Stimulated activated CD8-positive, alpha-beta memory T cell treated with anti-CD3 and anti-CD28 coated beads, Interleukin-7, amount 100 ng/mL, for 4 hours (primary cell): ENCODE measurements at places on chromosomes 11 and 22.

- no peak for DNase-seq
Measured at GRCh38 chr11:96614846-96615245, 225.0 kb downstream of the JRKL start.

GRCh38 chr11:129973809-129974208, 28.8 kb downstream of the PRDM10 start:
- no peak for DNase-seq

- DNase-seq, result no peak
Measured at GRCh38 chr11:36073411-36074203, 129.7 kb downstream of the LDLRAD3 start.

- DNase-seq, result no peak
Measured at GRCh38 chr11:32466279-32466915, 31.1 kb upstream of the WT1 start.

DNA sequence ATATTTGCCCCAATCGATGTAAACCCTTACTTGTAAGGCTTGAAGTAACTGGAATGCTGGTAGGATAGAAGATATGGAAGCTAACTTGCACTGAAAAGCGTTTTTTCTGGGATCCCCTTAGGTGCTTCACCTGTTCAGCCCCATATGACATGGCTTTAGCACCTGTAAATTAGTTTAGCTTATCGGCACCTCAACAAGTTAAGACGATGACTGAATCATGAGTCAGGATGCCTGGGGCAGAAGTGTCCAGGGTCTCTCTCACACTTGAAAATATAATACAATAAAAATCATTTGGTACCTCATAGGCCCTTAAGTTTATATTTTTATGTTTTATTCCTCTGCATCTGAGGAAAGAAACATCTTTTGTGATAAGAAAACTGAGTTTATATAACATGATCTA, 409.2 kb upstream of the LRRC4C start:
- no peak for DNase-seq

DNA sequence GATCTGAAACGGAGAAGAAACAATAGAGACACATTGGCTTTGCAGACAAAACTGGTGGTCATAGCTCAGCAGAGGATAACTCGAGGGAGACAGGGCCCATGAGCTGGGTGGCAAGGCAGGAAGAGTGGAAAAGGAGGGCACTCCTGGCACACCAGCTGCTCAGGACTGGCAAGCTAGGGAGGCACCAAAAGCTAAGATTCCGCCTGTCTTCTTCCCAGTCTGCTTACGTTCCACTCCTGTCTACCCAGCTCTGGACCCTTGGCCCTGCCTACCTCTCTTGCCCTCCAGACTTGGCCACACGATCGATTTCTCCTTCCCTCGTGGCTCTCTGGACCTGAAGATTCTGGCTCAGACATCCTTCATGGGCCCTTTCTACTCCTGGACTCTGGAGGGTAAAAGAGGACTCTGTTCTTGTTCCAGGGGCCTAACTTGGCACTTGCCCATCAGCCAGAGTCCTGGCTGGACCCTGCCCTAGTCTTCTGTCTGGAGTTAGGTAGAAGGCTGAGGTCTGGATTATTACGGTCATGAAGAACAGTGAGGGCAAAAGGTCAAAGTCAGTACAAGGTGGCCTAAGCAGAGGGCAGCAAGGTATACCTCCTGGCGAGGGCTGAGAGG, 115.2 kb upstream of the PITPNB start:
- DNase-seq, result no peak

GRCh38 chr11:69053546-69054396, 5.0 kb downstream of the TPCN2 start:
- no peak for DNase-seq

GRCh38 chr11:98979205-98979604, 41.5 kb upstream of the CNTN5 start:
- no peak for DNase-seq

- no peak for DNase-seq
Measured at GRCh38 chr11:86134580-86135318, 65.9 kb upstream of the PICALM start.

- DNase-seq, result peak; percentile 42
Measured at GRCh38 chr11:65454696-65455456, 32.3 kb downstream of the NEAT1 start.

GRCh38 chr11:123111465-123111864, 49.5 kb upstream of the HSPA8 start:
- DNase-seq, result no peak

DNA sequence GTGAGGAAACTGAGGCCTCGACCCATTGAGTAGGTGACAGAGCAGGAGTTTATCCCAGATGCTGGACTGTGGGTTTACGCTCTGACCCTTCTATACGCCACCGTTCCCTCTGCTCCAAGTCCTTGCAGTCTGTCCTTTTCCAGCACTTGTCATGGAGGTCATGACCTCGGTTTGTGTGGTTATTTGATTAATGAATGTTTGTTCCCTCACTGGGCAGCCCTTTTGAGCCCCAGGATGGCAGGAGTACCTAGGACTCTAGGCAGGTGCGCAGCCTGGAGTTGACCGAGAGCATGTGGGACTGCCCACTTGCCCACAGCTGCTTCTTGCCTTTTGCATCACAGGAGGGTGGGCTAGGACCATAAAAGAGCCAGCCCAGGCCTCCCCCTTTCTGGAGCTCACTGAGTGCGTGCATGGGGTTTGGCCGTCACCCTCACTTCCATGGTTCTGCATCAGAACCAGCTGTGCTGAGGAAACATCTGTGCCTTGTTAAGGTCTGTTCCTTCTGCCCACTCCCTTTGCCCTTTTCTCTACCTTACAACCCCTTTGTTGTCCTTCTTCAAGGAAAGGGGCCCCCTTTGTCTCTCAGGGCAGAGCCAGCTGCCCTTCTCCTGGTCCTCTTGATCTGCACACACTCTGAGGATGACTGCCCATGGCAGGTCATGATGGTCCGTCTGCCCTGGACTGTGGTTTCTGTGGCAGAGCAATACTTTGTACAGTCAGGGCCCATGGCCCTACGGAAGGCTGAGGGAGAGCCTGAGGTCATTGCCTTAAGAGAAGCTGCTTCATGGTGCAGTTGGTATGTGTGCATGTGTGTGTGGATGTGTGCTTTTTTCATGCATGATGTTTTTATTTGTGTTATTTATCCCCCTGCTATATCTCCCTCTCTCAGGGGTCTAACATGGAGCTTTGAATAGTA, 38.2 kb downstream of the BMAL1 start:
- DNase-seq, result no peak

DNA sequence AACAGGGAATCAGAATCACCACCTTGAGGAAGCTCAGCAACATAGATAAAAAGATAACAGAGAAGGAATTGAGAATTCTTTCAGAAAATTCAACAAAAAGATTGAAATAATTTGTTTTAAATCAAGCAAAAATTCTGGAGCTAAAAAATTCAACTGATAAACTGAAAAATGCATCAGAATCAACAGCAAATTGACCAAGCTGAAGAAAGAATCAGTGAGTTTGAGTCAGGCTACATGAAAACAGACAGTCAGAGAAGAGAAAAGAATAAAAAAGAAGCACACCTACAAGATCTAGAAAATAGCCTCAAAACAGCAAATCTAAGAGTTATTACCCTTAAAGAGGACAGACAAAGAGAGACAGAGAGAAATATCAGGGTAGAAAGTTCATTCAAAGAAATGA, 28.8 kb downstream of the BTG4 start:
- no peak for DNase-seq

- DNase-seq, result no peak
Measured at GRCh38 chr22:40602231-40602630, 34.3 kb downstream of the MRTFA start.

DNA sequence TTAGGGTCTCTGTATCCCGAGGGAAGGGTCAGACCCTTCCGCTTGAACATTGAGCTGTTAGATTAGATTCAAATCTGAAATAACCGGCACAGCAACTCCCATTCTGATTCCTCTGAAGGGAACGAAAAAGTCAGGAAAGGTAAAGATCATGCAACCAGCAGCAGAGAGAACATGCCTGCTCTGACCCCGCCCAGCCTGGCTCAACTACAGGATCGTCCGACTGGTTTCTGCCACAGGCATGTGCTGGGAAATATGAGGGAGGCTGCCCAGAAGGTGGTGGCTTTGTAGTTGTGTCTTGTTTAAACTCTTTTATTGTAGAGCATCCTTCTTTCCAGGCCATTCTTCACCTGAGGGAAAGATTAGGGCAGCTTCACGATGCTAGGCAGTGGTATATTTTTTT, 5.0 kb upstream of the MTNR1B start:
- no peak for DNase-seq

DNA sequence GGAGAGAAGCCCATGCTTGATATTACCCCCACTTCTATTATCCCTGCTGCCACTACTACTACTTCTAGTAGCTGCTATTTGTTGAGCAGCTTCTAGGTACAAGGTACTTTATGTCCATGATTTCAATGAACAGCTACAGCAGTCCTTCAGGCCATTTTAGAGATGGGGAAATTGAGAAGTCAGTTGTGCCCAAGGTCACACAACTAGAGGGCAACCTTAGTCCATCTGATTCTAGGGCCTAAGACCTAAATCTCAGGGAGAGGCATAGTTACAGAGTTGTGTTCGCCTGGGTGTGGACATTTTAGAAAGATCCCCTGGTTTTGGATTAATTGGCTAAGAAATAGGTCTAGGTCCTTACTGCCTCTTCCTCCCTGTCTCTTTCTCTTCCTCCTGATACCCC, 52.3 kb downstream of the MICAL2 start:
- DNase-seq, result no peak

- no peak for DNase-seq
Measured at GRCh38 chr11:119520400-119520799, 97.4 kb upstream of the THY1 start.

GRCh38 chr22:35039625-35040024, 26.3 kb upstream of the ISX start:
- DNase-seq, result no peak

GRCh38 chr11:2717561-2718325, 17.9 kb upstream of the KCNQ1OT1 start:
- no peak for DNase-seq

GRCh38 chr11:417652-418342, 3.0 kb upstream of the SIGIRR start:
- DNase-seq, result no peak

- no peak for DNase-seq
Measured at GRCh38 chr22:27337676-27338075, 463.9 kb downstream of the MN1 start.

DNA sequence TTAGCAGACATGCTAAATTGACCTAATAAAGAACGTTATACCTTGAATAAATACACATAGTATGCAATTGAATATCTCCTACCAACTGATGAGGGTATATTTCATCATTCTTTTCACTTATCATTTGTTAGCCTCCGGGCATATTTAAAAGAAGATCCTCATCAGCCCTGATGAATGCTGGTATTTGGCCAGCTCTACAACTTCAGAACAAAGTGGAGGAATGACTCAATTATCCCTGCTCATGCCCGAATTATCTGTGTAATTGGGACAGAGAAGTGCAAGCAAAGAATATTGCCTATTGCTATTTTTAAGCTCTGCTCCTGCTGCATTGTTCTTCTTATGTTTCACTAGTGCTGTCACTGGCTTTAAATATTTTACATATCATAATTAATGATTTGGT, 622.1 kb downstream of the METTL15 start:
- no peak for DNase-seq

DNA sequence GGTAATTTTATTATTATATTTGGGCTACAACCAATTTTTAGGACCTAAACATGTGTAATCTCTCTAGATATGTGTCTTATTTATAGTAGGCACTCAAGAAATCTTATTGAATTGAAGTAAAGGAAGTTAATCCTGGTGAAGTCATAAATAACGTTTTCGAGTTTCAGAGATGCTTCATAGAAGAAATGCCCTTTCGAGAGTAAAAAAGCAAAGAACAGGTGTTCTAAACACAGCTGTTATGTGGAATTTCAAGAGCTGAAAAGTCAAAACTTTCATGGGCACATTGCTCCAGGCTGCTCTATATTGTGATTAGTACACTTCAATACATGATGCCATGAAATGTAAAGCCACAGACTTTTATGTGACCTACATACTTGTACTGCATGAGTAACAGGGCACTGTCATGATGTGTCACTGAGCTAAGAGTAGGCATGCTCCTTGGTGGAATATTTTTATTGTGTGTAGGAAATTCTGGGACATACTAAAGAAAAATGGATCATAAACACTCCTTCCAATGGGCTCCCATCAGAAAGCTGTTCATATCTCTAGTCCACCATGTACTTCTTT, 7.2 kb upstream of the ELMOD1 start:
- DNase-seq, result no peak

DNA sequence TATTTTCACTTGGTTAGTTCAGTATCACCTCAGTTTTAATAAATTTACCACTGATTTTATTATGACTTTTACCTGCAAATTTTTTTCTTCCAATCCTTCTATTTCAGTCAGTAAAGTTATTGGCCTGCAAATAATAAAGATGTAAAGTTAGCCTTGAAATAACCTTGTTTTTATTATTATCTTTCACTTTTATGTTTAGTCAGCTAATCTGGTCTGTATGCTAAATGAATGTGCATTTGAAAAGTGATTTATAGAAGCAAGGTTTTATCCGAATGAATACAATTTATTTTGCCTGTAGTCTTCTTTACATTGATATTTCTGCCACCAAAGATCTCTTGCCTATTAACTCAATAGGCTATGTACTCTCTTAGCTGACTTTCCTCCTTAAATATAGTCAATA, 425.7 kb downstream of the CNTN5 start:
- DNase-seq, result no peak

DNA sequence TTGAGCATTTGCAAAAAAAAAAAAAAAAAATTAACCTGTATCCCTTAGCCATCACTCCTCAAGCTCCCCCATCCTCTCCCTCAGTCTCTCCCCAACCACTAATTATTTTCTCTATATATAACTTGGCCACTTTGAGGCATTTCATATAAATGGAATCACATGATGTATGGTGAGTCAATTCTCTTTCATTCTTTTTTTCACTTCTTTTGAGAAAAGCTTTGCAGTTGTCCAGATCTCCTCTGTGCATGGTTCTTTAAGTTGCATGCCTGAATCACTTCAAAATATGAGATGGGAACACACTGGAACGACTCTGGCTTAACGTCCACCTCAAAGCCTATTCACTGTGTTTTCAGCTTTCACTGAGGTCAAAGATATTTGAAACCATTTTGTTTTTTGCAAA, 40.7 kb downstream of the SHANK2 start:
- no peak for DNase-seq
